ENCODE measurements at places on chromosomes 6 and 20.

GRCh38 chr6:145548933-145549648 is 186.2 kb downstream of the EPM2A start:
- no peak for DNase-seq

DNA sequence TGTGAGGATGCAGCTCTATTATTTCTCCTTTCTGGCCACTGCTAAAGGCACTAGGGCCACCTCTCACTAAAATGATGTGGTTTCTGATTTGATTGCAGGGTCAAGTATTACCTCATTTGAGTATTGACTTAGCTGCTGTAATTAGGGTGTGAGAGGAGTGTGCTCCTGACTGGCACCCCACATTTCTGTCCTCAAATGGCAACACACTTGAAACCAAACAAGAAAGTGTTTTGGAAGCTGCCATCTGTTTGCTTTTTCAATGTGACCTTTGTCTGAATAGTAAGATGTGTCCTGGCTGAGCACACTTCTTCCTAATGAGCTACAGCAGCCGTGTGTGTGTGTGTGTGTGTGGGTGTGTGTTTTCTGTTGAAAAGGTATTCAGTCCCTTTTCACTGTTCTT is 62.8 kb upstream of the SCP2D1 start:
- DNase-seq = no peak

DNA sequence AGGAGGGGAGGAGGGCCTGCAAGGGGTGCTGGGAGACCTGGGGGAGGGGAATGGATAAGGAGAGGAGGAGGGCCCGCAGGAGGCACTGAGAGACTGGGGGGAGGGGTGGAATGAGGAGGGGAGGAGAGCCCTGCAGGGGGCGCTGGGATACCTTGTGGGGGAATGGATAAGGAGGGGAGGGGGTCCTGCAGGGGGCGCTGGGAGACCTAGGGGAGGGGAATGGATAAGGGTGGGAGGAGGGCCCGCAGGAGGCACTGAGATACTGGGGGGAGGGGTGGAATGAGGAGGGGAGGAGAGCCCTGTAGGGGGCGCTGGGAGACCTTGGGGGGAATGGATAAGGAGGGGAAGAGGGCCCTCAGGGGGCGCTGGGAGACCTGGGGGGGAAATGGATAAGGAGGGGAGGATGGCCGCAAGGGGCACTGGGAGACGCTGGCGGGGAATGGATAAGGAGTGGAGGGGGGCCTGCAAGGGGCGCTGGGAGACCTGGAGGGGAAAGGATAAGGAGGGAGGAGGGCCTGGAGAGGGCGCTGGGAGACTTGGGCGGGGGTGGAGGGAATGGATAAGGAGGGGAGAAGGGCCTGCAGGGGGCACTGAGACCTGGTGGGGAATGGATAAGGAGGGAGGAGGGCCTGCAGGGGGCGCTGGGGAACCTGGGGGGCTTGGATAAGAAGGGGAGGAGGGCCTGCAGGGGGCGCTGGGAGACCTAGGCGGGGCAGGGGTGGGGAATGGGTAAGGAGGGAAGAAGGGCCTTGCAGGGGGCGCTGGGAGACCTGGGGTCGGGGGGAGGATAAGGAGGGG is 1.3 kb upstream of the CTCFL start:
- no peak for DNase-seq

DNA sequence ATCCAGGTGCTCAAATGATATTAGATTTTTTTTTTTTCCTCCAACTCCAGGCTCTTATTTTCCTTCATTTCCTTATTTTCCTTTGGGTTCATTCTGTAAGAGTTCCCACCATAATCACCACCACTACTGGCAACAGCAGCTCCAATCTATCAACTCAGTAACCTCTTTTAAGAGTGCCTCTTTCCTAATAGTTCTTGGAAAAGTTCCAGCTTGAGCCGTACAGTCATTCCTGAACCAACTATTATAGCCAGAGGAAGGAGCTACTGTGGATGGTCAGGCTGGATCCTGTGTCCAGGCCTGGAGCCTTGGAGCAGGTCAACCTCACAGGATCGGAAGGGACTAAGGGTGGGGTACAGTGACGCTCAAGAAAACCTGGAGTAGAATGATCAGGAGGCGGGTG is 4.2 kb upstream of the ANGPT4 start:
- no peak for DNase-seq

DNA sequence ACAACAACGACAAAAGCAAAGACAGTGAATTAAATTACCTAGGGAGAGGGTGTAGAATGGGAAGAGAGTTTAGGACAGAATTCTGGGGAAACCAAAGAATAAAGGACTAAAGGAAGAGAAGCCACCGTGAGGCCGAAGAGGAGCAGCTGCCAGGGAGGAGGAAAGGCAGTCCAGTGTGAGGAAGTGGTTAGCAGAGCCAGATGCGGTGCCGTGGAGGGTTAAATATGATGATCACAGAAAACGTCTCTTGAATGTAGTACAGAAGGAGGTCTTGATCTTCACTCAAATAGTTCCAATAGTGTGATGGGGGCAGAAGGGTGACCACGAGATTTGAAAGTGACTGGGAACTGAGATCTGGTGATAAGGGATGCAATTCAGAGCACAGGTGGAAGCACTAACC is 67.7 kb downstream of the TMEM244 start:
- no peak for DNase-seq

DNA sequence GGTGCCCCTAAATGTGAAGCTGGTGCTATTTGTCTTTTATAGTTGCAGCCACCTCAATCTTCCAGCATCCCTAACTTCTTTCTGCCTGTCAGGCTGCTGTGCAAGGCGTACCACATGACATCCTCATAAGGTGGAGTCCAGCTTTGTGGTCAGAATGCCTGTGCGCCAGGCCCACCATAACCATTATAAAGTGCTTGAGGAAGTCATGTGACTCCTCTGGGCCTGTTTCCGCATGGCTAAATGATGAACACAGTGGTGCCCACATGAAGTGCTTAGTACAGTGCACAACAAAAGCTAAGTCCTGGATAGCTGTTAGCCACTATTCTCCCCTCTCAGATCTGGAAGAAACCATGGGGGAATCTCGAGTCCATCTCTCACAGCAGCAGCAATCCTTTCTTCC is 75.6 kb downstream of the INSM1 start:
- DNase-seq = no peak

DNA sequence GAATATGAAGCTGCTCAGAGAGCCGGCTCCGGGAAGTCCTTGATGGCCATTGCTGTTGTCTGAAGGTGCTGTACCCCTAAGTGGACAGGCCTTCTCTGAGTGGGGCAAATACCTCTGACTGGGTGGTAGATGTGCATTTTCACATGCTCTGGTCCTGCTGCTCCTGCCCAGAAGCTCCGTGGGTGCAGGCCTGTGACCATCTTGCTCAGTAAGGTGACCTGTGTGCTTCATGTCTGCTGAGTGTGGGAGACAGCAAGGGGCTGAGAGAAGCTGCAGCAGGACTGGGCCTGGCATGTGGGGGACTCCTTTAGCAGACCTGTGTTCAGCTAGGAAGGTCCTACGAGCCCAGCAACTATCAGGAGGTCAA is 5.0 kb downstream of the SPATA2 start:
- DNase-seq = no peak

GRCh38 chr20:6953611-6954010 is 186.1 kb downstream of the BMP2 start:
- DNase-seq = no peak

All from stimulated activated CD4-positive, alpha-beta T cell treated with anti-CD3 and anti-CD28 coated beads, TNF-alpha, amount 100 ng/mL, for 4 hours (primary cell).